ENCODE measurements at places on chromosomes 2 and 18. TPM values are rescaled to one million over a fixed set of nuclear protein-coding genes. Genes with fewer than 3 reads are reported as not detected.
A peak's percentile ranks its signal among the peaks of the same experiment; 100 is the strongest.

Gene GCA
- polyA plus RNA-seq, result 0.24 TPM

Gene FAM110C
- not detected for polyA plus RNA-seq

Gene TMEM237
- 11.9 TPM for polyA plus RNA-seq

Gene ACKR3
- not detected for polyA plus RNA-seq

Gene TXNDC2
- polyA plus RNA-seq, result 2.5 TPM

Gene OR6B2
- not detected for polyA plus RNA-seq

Gene POLR1B
- polyA plus RNA-seq, result 24.7 TPM

Gene SPEG
- 6.5 TPM for polyA plus RNA-seq

Gene CYTIP
- polyA plus RNA-seq, result 0.22 TPM

Gene CAD
- 60.7 TPM for polyA plus RNA-seq

DNA sequence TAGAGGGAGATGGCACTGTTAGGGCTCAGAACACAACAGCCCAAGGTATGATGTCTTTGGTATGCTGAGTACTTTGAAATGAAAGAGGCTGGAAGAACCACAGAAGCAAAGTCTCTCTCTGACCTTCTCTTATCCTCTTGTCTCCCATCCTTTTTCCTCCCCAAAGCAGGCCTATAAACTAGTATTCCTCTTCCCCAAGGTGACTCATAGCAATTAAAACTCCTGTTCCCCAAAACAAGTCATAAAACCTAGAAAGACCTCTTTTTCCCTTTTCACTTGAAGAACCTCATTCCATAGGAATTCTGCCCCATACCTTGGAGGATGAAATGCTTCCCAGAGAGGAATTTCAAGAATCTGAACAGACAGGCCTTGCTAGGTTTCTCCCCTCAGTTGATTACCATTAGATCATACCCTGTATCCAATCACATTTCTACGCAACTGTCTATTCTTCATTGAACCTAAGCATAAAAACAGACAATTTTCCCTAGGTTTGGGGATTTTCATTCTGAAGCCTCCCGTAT, 25.7 kb downstream of the MDH1 start:
- no peak for DNase-seq

- DNase-seq, result no peak
Observed at GRCh38 chr2:111156529-111156928, 35.8 kb downstream of the BCL2L11 start.

- no peak for DNase-seq
Observed at GRCh38 chr2:161238560-161239325, 69.5 kb upstream of the PSMD14 start.

GRCh38 chr2:47437287-47437686, 34.3 kb downstream of the MSH2 start:
- no peak for DNase-seq

- DNase-seq, result no peak
Observed at GRCh38 chr18:37343542-37343851, 222.1 kb downstream of the CELF4 start.

DNA sequence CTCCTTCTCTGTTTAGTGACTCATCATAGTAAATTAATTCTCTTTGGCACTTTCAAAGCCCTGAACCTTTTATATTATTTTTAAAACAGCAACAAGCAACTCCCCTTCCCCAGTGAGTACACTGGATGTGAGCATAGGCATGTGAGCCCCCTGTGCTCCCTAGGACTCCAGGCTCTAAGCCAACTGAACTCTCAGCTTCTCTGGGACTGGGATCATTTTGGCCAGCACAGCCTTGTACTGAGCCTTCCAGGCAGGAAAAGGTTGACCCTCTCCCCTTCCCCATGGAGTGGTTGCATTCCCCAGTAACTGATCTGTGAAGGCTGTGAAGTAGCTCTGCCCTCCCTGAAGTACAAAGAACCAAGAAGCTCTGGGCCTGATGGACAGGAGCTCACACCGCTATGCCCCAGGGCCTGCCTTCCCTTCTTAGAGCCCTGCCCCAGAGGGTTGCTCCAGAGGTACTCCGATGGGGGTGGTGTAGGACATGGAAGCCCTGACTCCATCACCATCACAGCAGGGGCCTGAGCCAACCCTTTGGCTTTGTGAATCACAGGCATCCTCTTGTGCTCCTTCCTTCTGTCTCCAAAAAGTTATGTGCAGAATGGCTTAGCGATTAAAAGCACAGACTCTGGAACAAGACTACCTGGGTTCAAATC, 57.8 kb downstream of the ADD2 start:
- no peak for DNase-seq

DNA sequence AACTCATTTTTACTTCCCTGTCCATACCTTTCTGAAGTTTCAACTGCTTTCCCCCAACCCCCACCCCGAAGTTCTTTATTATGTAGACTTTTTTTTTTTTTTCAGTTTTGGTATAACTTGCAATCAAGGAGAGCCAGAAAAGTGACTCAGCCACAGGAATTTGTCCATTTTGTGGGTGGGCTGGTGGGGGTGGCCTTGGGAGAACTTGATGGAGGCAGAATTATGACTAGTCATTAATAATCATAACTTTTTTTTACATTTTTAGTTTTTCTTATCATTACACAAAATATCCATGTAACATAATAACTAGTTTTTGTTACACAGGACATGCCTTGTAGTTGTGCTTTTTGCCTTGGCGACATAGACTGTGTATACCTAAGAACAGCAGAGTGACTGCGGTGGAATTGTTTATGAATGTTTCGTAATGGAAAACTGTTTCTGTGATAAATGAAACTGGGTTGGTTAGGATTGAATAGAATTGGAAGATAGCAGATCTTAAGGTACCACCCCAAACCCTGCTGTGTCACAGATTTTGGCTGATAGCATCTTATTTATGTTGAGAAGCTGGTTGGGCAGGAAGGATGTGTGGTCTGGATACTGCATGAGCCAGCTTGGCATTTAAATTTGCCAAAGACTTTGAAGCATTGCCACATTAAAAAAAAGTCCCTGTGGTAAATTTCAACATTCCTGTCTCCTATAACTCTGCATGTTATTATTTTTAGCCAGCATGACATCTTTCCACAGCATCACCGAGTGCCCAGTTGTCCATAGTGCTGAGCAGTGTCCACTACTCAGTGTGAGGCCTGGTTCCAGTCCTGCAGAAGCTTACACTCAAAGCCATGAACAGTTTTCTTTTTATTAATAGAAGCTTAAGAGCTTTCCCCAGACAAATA, 30.7 kb downstream of the LYPD6B start:
- DNase-seq, result no peak

DNA sequence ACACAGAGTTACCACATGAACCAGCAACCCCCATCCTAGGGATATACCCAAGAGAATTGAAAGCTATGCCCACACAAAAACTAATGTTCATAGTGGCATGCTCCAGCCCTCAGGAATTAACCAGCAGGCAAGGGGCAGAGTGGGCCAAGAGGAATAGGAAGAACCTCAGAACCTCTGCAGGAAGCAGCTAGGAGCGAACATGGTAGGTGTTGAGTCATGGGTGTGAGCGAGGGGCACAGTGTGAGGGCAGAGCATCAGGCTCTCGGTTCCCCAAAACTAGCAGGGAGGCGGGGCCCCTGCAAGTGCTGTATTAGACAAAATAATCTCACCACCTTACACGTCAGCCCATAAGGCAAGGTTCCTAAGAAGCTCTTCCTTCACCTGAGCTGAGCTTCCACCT, 5.6 kb upstream of the RUFY4 start:
- DNase-seq, result no peak

DNA sequence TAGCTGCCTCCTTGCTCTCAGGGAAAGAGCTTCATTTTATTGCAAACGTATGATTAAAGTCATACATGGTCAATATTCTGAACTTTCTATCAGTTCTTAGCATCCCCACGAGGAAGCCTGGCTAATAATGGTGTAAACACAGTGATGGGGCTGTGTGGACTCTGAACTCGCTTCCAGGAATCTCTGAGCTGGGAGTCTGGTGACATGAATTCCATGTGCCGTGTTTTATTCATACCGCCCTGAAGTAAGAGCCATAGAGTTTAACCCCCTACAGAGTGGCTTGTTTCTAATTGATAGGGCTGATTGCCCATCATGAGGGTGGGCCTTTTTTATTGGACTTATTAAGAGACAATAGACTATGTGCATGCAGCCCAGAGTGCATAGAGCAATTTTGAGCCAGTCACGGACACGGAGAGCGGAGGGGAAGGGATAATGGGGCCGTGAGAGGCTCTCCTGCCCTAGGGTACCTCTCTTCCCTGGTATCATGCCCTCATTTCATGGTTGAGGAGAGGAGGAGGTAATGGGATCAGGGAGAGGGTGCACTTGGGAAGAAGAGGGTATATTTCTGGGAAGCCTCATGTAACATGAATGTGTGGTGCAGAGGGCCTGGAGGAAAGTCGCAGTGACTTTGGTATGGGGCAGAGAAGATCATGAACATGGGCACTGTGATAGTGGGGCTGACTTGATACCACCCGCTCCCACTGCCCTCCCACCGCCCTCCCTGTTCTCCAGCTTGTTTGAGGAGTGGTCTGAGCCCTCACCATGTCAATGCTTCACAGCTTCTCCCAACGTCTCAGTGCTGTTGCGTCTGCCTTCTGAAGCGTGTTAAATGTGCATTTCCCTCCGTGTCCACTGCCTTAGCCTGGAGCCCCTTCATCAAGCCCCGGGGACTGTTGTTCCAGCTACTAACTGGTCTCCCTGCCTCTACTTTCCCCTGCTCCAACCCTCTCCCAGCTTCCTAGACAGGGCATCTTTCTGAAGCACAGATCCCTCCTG, 73.2 kb downstream of the IL1R2 start:
- DNase-seq, result peak; percentile 38

GRCh38 chr18:463403-463802, 37.1 kb downstream of the COLEC12 start:
- no peak for DNase-seq

DNA sequence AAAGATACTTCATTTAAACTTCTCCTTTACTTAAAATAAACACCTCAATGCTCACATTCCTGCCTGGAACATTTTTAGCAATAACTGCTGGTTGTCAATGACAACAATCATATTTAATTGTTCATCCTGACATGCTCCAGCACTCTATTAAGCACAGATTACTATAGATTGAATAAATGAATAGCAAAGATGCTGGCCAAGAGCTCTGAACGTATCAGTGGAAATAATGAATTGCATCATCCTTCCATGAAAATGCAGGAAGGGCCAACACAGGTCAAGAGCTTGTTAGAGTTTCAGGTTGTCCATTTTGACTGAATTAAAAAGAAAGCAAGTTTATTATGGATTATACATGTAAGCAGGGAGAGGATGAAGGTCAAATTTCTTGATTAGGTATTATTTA, 994.0 kb downstream of the TSN start:
- no peak for DNase-seq

- DNase-seq, result no peak
Observed at GRCh38 chr2:85049236-85049635, 78.3 kb downstream of the KCMF1 start.

- DNase-seq, result no peak
Observed at GRCh38 chr18:26479681-26480079, 68.7 kb downstream of the KCTD1 start.

- no peak for DNase-seq
Observed at GRCh38 chr18:12443551-12443950, 35.8 kb downstream of the PRELID3A start.

DNA sequence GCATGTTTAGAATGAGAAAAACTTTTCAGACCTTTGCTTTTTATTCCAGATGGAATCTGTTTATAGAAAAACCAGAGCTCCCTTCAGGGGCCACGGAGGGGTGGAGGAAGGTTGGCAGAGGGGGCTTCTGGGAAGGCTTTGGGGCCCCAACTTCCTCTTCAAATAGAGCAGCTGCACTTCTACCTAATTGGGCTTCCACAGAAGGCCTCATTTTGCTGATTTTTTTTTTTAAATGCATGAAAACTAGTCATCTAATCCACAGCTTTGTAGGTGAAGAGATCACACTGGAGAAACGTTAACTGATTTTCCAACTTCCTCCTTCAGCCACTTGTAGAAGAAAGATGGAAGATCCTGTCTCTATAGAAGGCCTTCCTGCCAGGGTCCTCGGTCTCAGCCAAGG, 181.8 kb downstream of the BCL11A start:
- no peak for DNase-seq

GRCh38 chr2:143455317-143455716, 326.1 kb downstream of the ARHGAP15 start:
- no peak for DNase-seq

DNA sequence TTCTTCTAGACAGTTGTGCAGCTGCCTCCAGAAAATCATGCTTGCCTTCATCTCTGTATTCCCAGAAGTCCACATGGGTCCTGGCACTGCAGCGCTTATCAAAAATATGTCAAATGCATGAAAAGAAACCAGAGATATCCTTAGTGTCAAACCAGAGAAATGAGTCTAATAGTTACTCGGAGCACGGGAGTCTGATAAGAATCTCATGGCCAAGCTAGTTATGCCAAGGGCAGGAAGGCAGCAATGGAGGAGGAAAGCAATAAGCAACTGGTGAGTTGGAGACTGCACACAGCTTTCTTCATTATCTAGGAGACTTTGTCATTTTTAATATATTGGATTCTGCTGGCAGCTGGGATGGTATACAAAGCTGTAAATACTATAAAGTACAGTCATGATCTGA, 38.6 kb downstream of the TRIB2 start:
- no peak for DNase-seq

GRCh38 chr2:10885094-10885860, 26.5 kb upstream of the KCNF1 start:
- no peak for DNase-seq

- DNase-seq, result no peak
Observed at GRCh38 chr2:236479814-236480213, 89.8 kb upstream of the ACKR3 start.

DNA sequence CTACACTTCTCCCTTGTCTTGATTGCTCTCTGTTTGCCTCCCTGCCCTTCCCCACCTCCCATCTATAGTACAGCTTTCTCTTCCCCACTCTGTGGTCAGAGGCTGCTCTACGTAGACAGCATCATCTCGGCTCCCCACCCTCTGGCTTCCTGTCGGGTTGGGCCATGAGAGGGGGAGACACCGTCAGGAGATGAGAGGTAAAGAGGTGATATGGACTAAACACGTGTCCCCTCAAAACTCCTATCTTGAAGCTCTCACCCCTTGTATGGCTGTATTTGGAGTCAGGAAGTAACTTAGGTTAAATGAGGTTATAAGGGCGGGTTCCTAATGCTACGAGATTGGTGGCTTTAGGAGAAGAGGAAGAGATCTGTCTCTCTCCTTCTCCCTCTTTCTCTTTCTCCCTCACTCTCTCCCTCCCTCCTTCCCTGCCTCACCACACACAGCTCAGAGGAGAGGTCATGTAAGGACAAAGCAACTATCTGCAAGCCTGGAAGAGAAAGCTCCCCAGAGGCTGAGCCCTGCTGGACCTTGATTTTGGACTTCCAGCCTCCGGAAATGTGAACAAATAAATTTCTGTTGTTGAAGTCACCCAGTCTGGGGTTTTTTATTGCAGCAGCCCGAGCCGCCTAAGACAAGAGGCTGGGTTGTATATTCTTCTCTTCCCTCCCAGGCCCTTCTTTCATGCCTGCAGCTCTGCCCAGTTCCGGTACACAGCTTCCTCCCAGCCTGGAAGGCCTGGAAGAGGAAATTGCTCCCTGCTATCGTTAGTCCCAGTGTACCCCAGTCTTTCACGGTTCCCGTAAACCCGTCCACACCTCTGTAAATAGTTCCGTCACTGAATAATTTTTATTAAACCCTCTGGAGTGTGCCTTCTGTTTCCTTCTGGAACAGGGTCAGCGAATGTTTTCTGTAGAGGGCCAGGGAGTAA, 138.0 kb downstream of the AKAIN1 start:
- DNase-seq, result no peak

- DNase-seq, result no peak
Observed at GRCh38 chr18:2910261-2910660, 63.5 kb downstream of the EMILIN2 start.
